Lower lobe of right lung (tissue), 2 donors: ENCODE measurements at places on chromosomes 1 and 21. TPM values are rescaled to one million over a fixed set of nuclear protein-coding genes. Genes with fewer than 3 reads are reported as not detected.

DNA sequence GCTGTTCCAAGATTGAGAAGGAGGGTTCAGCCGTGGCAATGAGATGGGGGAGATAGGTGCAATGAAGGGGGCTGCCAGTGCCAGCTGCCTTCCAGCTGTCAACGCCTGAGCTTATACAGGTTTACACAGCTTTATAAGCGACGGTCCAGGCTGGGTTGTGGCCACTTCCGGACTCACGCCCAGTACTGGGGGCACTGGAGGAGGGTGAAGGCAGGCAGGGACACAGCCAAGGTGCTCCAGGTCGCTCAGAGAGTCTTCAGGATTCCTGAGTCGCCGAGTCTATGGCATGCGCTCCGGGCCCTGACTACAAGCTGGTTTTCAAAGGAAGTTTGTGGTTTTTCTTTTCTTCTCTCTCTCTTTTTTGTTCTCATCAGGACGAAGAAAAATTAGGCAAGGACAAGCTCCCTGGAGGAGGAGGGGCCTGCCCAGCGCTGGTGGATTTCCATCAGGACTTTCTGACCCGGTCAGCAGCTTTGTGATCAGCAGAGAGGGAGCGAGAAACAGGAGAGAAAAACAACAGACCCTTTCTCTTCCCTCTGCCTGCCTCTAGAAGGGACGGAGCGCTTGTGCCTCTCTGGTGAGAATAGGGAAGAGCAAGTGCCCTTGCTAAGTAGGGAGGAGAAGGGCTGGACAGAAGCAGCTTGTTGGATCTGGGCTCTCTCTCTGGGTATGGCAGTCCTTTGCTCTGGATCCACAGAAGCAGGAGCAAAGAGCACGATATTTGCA lies at the start of gene MINDY1:
Gene MINDY1 (minus strand): TSS at position 576 of the 726 bp plus-strand sequence. CDS start 4,285 bp downstream, outside the sequence.
- peak; percentile 73 for DNase-seq

- DNase-seq = no peak
Measured at GRCh38 chr1:212437179-212437798, 4.6 kb downstream of the NENF start.

- no peak for DNase-seq
Measured at GRCh38 chr1:242133796-242134195, 134.9 kb upstream of the MAP1LC3C start.

The KIRREL1 gene
- 26.9 TPM for total RNA-seq
